ENCODE measurements at places on chromosomes 4 and X.

DNA sequence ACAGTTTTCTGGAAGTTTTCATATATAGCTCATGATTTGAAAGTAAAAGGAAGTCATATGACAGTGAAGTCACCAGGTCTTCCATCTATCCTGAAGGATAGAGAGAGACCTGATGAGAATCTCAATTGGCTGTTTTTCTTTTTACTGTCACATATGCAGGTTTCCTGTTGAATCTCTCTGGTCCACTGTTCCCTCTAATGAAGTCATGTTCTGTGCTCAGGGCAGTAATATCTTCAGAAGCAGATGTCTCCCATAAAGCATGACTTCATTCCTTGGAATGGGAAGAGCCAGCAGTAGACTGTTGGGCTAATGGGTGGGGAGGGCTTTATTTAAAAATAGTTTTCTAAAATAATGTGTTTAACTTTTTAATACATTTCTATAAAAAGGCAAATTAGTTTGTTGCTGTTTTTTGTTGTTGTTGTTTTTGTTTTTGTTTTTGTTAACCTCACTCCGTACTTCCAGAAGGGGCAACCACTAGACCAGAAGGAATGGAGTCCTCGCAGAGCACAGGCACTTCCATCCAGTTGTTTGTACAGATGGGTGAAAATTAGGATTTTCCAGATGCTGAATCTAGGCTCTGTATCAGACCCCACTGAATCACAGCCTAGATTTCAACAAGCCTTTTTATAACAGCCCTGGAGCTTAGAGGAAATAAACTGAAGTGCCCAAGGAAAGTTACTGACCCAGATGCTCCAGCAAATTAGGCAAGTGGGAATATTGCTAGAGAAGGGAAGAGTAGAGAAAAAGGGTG is 54.2 kb downstream of the AWAT2 start:
- no peak for DNase-seq

GRCh38 chrX:38891641-38892413 is 90.6 kb downstream of the MID1IP1 start:
- DNase-seq, result no peak

- no peak for DNase-seq
These were observed 1114.9 kb downstream of the C4orf33 start for GRCh38 chr4:130210864-130211263.

- no peak for DNase-seq
These were observed 1344.5 kb upstream of the PCDH7 start for GRCh38 chr4:29375716-29376115.

DNA sequence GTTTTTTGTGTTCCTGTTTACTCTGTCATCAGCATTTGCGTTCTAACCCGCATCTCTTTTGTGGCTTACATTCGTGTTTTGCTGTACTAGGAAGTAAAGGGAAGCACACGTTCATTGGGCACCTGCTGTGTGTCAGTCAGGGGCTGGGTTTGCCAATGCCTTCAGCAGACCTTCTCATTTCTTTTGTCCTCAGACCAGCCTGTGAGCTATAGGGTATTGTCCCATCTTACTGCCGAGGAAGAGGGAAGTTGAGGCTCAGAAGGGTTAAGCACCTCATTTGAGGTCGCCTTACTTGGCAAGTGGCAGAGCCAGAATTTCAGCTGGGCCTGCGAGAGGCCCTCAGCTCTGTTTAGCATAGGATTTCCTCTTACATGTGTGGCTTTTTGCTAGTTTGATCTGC is 8.7 kb downstream of the TBC1D14 start:
- DNase-seq, result no peak

DNA sequence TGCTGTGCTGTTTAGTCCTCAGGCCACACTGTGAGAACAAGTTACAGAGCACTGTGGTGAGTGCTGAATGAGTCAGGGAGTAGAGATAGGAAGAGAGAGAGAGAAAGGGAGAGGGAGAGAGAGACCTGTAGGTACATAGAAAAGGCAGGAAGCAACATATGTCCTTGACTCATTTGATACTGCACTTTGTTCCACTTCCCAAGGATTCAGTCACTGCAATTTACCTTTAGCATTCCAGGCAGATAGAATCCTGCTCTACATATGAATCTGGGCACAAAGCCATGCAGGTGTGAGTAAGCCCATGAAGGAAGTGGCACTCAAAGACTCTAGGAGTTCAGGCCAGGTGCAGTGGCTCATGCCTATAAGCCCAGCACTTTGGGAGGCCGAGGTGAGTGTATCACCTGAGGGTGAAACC is 1.0 kb upstream of the DAPP1 start:
- DNase-seq, result no peak

DNA sequence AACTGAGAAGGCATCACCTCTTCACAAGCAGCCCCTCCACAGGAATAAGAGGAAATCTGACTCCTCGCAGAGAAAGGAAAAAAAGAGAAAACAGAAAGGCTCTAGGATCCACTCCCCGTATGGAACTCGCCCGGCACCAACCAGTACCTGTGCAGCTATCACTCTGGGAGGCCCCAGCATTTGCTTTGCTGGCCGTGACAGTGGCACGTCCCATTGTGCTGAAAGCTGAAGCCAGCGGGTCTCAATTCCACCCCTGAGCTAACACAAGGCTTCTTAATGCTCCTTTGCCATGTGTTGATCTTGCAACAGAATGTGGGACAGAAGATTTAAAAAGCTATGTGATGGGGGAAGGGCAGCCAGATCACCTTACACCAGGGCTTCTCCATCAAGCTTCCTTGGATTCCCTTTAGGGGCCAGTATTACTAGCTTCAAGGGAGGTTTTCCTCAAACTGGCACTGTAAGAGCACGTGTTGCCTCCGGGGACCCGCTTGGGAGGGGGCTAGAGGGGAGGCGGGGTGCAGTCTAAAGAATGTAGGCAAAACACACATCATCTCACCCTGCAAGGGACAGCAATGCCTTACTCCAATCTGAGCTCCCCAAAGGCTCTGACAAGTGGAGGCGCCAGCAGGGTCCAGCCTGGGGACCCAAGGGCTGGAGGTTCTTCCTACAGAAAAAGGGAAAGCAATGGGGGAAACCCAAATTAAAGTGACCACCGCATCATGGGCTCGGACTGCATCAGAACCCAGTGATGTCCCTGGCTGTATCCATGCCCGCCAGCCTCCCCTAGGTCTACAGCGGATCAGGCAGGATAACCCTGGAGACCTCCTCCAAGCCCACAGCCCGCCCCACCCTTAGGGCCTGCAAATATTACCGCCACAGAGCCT is 1.2 kb downstream of the USP46 start:
- DNase-seq, result no peak

- no peak for DNase-seq
These were observed 477.1 kb downstream of the PPARGC1A start for GRCh38 chr4:23412701-23413100.

DNA sequence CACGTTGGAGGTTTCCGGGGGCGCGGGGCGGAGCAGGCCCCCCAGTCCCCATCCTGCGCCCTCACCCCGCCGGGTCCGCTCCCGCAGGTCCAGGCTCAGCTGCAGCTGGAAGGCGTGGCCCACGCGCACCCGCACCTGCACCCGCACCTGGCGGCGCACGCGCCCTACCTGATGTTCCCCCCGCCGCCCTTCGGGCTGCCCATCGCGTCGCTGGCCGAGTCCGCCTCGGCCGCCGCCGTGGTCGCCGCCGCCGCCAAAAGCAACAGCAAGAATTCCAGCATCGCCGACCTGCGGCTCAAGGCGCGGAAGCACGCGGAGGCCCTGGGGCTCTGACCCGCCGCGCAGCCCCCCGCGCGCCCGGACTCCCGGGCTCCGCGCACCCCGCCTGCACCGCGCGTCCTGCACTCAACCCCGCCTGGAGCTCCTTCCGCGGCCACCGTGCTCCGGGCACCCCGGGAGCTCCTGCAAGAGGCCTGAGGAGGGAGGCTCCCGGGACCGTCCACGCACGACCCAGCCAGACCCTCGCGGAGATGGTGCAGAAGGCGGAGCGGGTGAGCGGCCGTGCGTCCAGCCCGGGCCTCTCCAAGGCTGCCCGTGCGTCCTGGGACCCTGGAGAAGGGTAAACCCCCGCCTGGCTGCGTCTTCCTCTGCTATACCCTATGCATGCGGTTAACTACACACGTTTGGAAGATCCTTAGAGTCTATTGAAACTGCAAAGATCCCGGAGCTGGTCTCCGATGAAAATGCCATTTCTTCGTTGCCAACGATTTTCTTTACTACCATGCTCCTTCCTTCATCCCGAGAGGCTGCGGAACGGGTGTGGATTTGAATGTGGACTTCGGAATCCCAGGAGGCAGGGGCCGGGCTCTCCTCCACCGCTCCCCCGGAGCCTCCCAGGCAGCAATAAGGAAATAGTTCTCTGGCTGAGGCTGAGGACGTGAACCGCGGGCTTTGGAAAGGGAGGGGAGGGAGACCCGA is 14.0 kb downstream of the SHOX start:
- no peak for DNase-seq

GRCh38 chr4:141467225-141467624 is 169.2 kb upstream of the IL15 start:
- DNase-seq, result no peak

- no peak for DNase-seq
These were observed 38.8 kb upstream of the DHRSX start for GRCh38 chrX:2539586-2539985.

- no peak for DNase-seq
These were observed 2.4 kb downstream of the PPEF1 start for GRCh38 chrX:18709833-18710232.

- DNase-seq, result no peak
These were observed 28.0 kb upstream of the AMOT start for GRCh38 chrX:112868586-112868985.

DNA sequence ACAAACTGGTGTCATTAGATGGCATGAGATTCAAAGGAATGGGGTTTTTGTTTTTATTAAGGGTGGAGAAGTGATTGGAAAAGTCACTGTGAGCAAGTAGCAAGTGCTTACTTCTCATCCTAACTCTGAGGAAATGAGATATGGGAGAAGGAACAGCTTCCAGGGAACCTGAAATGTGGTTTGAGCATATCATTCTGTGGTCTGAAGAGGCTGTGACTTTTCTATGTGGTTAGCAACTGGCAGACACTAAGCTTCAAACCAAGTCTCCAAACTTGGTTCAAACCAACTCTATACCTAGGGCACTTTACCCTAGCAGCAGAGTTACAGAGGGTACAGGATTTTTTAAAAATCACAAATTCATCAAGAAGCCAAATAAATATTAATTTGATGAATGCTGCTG is 58.2 kb downstream of the DCLK2 start:
- DNase-seq, result peak; percentile 57

DNA sequence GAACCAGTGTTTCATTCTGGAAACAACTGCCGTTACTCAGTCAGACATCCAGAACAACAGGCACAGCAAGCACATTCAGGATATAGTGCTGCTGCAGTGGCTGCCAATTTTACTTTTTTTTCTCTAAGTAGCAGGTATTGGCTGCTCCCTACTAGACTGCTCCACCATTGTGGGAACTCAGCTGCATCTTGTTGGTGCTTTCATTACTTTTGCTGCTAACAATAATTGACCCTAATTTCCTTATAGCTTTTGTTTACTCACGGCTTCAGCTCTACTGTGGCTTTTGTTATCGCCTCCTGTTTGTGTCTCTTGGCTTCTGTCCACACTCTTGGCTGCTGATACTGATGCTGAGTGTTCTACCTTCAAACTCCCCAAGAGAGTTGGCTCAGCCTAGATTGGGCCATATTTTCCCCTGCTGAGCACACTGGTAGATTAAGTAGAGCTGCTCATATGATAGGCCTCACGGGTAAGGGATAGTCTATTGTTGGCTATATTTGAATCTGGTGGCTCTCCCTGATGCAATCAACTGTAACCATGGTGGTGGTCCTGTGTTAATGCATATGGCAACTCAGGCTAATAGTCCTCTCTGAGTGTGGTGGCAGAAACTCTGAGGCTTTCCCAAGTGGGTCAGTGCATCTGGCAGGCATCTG is 44.5 kb upstream of the IL2 start:
- no peak for DNase-seq

- peak; percentile 43 for DNase-seq
These were observed 16.3 kb upstream of the NEUROG2 start for GRCh38 chr4:112532267-112532666.

GRCh38 chr4:187178084-187178483 is 454.4 kb upstream of the FAT1 start:
- no peak for DNase-seq

- no peak for DNase-seq
These were observed 388.0 kb upstream of the GALNT7 start for GRCh38 chr4:172780566-172781081.

- no peak for DNase-seq
These were observed 122.3 kb upstream of the OTUD4 start for GRCh38 chr4:145302725-145303124.

DNA sequence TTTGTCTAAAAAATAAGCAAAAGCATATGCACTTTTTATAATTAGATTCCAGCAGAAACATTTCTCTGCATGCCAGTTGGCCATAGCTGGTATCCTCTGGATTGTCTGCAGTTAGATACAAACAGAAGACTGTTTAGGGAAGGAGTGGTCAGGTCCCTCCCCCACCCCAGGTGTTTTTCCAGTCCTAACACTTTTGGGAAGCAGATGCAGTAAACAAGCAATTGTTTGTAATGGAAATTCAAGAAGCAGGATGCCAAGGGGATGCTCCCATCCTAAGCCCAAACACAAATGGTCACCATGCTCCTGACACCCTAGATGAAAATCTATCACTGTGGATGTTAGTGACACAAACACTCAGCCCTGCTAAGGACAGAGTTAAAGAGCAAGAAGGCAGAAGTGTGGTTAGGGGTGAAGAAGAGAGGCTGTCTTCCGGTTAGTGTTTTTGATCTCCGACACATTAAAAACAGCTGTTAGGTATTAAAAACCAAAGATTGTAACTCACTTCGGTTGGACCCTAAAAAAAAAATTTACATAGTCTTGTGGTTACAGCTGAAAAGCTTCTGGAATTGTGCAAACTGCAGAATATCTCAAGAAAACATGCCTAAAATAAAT is 7.9 kb downstream of the LEF1 start:
- no peak for DNase-seq

GRCh38 chr4:153156263-153156662 is 48.0 kb upstream of the TRIM2 start:
- DNase-seq, result no peak

DNA sequence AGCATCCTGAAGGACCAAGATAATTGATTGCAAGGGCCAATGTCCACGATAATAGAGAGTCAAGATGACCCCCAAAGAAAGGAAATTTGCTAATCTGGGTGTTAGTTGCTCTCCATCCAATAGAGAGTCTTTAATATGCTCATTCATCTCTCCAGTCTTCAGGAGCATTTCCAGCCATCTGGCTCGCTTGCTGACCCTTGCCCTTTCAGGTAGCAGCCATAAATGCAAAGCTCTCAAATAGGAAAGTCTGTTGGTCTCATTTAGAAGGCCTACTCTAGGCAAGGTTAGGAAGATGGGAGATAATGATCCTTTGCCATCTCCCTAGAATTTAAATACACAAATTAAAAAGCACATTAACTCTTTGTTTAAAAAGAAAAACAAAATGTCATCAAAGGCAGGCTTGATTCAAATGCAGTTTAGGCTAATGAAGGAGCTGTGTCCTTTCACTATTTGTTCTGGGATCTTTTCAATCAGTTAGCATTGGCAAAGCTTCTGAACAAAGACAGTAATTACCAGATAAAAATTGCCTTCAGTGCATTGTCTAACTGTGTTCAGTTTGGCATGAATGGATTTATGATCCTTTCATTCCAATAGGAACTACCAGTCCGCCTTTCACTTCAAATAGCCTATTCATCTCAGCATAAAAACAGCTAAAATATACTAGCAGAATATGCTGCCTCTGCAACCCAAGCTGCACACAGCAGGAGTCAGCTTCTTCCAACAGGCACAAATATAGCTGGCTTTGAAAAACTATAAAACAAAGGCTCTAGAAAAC is 49.6 kb upstream of the ATXN3L start:
- no peak for DNase-seq

GRCh38 chrX:128622296-128622695 is 570.1 kb upstream of the ACTRT1 start:
- no peak for DNase-seq

Data from HS-27A (cell line).